HT1080 (cell line): ENCODE measurements at places on chromosomes 11 and 22.

- DNase-seq: no peak
These were observed 137.8 kb upstream of the UBASH3B start for GRCh38 chr11:122517403-122518379.

DNA sequence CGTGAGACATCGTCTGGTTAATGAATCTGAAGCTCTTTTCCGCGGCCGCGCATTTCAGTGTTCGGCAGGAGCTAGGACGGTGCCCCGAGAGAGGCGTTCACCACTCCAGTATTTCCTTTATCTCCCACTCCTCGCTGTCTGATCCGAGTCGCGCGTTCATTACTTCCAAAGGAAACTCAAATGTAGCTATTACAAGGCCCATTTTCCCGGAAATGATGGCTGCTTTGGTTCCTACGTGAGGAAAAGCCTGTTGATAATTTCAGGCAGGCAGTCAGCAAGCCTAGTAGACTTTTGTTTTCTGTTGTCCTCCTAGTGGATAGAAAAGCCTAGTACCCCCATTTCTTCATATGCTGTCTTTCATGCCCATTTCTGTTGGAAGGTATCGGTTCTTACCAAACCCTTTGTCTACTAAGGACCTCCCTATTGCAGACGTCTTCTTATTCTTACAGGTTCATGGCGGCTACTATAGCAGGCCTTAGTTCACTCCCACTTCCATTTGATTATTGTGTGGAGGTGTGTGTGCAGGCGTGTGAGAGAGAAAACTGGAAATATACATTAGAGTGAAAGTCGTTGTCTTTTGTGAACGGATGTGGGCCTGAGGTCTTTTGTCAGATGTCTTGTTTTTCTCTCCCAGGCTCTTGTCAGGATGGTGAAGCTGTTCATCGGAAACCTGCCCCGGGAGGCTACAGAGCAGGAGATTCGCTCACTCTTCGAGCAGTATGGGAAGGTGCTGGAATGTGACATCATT, 737 bp downstream of the RBM4 start:
- DNase-seq: peak; percentile 19

DNA sequence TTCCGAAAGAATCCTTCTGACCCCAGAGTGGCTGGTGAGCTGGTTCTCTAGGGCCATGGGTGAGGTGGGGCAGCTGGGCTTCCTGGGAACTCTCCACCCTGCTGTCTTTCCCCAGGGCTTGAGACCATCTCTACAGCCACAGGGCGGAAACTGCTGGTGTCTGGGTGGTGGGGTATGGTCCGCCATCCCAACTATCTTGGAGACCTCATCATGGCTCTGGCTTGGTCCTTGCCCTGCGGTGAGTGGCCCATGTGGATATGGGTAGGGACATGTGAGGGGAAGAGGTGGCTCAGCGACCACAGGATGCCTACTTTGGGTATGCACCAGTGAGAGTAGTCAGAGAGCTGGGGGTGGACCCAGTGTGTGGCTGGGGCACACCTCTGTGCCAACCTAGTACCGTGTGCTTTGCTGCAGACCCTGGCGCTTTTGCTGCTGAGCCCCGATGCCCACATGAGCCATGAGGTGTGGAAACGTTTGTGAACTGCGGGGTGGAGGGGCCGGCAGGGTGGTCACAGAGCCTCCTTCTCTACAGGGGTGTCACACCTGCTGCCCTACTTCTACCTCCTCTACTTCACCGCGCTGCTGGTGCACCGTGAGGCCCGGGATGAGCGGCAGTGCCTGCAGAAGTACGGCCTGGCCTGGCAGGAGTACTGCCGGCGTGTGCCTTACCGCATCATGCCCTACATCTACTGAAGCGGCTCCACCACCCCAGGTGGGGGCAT, 2.0 kb downstream of the ZNHIT2 start:
- DNase-seq: no peak

GRCh38 chr22:38196791-38197419, 4.9 kb upstream of the MAFF start:
- DNase-seq: no peak

GRCh38 chr11:72511393-72512047, 77.2 kb upstream of the CLPB start:
- peak; percentile 35 for DNase-seq

- DNase-seq: no peak
These were observed 80.0 kb upstream of the CLPB start for GRCh38 chr11:72514331-72514730.

- no peak for DNase-seq
These were observed 6.3 kb upstream of the GAL start for GRCh38 chr11:68678031-68678441.

GRCh38 chr22:42931421-42932196, 74.5 kb upstream of the ARFGAP3 start:
- DNase-seq: no peak

DNA sequence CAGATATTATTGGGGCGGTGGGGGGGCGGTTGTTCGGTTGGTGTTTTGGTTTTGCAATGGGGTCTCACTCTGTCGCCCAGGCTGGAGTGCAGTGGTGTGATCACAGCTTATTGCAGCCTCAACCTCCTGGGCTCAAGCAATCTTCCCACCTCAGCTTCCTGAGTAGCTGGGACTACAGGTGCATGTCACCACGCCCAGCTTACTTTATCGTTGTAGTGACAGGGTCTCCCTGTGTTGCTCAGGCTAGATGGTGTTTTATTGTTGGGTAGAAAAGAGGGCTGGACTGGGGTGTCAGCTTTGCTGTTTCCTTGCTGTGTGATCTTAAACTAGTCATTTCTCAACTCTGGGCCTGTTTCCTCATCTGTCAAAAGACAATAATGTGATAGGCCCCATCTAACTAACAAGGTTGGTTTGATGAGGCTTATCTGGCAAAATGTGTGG, 17.5 kb upstream of the MYH9 start:
- DNase-seq: no peak
